Choroid plexus epithelial cell (primary cell): ENCODE measurements at places on chromosomes 4 and X.

- DNase-seq, result no peak
Observed at GRCh38 chr4:31086756-31087330, 366.7 kb downstream of the PCDH7 start.

- no peak for DNase-seq
Observed at GRCh38 chrX:127011629-127012028, 192.1 kb downstream of the PRR32 start.

DNA sequence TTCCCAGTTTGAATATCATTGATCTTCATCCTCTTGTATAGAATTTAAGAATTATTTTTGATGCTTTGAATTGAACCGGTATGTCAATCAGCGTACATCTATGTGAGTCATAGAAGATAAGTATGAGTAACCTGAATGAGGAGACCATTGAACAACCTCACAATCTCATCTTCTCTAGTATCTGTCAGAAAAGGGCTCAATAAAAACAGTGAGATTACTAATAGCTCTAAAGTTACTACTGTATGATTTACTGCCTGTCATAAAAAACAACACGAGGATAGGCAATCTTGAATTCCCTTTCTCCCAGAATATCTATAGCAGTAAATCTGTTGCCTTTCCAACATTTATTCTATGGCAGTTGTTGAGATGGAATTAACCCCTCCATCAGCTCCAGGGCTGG lies 36.1 kb downstream of the PHOX2B start:
- DNase-seq, result no peak

- DNase-seq, result peak; percentile 53
Observed at GRCh38 chr4:88225232-88226105, 58.9 kb downstream of the PPM1K start.

GRCh38 chrX:121456315-121456714 lies 408.9 kb downstream of the GLUD2 start:
- no peak for DNase-seq

- peak; percentile 58 for DNase-seq
Observed at GRCh38 chr4:139619644-139620043, 46.0 kb upstream of the MGST2 start.

DNA sequence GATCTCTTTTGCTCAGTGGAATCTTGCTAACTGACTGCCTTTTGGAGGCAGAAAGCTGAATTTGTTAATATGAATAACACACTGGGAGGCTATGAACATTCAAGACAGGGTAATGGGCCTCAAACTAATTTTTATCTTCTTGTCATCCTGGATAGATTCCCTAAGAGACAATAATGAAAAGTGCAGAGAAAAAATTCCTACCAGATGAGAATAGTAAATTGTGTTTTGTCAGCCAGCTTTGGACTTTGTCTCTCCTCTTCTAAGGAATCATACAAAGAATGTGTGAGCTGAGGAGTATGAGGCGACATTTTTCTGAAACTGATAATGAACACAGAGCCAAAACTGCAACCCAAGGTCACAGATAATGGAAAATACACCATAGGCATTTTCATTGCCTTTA lies 649.3 kb downstream of the IQCM start:
- DNase-seq, result no peak

DNA sequence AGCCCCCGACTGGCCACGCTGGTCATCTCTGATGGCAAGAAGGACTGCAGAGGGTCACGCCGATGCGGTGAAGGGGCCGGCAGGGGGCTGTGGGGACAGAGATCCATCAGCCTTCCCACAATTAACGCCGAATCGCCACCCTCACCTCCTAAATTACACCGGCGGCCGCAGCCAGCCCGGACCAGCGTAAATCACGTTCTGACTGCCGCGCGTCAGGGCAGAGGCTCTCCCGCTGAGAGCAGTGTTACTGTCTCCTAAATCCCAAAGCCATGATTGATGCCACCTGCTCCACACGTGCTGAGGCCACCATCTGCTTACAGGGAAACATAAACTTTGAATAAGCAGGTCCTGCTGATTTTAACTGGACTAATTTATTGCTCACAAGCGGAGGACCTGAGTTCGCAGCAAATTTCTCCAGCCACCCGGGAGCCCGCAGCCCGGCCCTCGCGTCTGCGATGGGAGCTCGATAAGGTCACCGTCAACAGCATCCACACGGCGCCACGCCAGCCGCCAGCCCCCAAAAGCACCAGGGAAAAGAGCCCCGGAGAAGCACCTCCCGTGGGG lies 127.3 kb upstream of the NKX1-1 start:
- DNase-seq, result no peak
